ENCODE measurements at places on chromosomes 6 and 20.
A peak's percentile ranks its signal among the peaks of the same experiment; 100 is the strongest.

DNA sequence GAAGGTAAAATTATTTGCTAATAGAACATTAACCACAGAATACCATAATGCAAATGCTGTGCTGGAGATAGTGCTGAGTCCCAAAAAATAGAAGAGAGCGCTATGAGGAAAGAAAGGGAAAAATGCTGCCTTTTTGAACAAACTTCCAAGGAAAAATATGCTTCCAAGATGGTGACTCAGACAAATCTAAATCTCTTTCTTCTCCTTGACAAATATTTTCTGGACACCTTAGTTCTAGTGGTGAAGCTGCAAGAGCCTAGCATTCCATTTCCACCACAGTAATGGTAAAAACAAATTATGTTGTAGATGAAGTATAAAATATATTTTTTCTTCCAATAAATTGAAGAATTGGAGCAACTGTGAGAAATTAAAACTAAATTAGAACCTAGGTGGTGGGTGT lies 155.6 kb upstream of the TBX18 start:
- no peak for DNase-seq

DNA sequence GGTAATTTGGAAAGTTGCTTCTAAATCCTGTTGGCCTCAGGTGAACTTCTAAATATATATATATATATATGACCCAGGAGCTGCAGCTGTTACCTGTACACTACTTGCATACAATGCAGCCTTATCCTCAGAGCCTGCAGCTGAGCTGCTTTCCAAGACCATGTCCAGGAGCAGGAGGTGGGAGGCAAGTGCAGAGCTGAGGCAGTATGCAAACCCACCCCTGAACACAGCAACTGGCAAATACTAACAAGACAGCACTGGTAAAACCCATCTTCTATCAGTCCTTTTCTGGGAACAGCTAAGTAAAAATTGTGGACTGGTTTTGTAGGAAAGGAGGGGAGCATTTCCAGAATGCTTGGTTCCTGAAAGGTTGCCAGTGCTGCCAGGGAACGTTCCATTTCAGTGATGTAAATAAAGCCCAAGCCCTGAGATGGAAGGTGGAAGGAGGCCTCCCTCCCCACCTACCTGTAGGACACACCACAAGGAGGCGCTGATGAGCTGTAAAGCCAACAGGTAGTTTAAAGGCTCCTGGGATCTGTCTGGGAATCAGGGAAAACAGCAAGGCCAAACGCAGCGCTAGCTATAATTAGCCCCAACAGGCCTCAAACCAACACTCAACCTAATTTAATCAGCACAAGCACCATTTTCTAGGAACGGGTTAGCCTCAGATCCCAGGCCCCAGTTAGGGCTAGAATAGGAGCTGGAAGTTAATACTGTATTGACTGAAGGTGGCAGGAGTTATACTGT lies 93.8 kb upstream of the MAP7 start:
- peak; percentile 73 for DNase-seq

DNA sequence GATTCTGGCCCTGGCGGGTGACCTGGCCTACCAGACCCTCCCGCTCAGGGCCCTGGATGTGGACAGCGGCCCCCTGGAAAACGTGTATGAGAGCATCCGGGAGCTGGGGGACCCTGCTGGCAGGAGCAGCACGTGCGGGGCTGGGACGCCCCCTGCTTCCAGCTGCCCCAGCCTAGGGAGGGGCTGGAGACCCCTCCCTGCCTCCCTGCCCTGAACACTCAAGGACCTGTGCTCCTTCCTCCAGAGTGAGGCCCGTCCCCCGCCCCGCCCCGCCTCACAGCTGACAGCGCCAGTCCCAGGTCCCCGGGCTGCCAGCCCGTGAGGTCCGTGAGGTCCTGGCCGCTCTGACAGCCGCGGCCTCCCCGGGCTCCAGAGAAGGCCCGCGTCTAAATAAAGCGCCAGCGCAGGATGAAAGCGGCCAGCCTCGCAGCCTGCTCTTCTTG lies 868 bp upstream of the SLC2A4RG start:
- peak; percentile 29 for DNase-seq

DNA sequence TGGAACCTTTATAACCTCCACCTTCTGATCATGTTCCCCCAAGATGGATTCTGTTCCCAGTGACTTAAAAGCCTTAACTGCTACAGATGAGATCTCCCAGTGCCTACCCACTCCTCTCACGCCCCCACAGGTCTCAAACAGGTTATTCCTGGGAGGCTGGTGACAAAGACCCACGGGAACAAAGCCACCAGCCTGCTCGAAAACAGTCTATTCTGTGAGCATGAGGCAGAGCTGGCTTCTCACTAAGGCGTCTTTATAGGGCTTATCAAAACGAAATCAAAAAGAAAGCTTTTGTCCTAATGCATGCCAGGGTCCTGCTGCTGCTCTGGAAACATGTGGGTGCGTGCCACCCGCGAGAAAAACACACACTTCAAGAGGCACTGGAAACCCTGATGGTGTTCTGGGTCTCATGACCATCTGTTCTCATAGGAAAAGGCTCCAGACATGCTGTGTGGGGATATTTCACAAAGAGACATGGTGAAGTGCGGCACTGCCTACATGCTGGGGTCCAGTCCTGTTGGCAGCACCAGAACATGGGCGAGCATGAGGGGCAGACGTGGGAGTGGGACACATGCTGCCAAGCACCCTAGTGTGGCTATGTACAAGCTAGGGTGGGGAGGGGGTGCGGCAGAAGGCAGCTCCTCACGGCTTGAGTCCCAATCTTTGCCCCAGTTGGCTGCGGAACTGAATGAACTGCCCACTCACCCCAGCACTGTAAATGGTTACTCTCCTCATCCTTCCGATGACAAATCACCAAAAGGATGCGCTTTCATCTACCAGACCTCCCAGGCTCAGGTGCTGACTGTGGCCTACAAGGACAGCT lies 2.1 kb downstream of the FKBP1A start:
- DNase-seq, result no peak

- no peak for DNase-seq
Measured at GRCh38 chr6:148513145-148514071, 170.8 kb downstream of the SASH1 start.

- DNase-seq, result no peak
Measured at GRCh38 chr20:47748823-47749222, 36.5 kb downstream of the SULF2 start.

DNA sequence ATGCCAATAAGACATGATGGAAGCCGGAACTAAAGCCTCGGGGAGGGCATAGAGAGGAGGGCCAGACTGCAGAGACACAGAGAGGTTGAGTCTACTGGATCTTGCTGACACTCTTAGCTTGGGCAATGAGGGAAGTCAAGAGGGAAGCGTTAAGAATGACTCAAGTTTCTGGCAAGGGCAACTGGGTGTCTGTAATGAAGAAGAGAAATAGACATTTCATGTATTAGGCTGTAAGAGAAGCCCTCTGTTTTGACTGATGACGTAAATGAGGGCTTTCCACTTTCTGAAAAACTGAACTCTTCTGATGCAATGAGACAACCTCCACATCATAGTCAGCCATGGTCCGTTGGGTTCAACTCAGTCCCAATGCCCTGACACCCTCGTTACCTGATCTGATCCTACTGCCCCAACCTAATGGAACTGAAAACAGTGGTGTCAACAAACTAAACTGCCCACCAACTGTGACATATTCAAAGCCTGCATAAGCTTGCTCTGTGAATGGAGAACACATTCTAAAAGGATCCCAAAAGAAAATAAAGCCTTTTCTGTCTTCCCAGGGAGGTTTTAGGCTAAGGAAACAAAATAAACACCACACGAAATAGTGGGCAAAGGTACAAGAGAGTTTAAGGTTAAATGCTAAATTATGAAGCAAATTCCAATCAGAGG lies 45.8 kb upstream of the PNRC1 start:
- DNase-seq, result no peak

DNA sequence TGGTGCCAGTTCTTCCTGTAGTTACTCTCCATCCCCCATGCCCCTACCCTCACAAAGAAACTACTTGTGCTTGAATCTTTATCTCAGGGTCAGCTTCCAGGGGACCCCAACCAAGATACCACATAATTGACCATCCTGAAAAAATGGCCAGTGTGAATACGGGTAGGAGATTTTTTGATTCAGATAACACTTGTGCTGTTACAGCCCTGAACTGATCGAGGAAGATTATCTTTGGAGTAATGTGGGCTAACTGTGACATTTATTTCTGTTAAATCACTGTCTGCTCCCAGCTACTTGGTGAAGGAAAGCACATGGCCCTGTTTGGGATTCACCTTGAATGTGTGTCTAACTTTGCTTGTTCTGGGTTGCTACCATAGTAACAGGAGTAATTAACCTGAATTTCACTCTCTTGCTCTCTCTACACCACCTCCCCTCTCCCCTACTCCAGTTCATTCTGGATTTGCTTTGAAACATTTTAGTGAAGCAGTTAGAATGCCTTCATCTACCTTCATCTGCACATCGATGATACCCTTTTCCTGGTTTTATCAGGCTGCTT lies 219.6 kb upstream of the CHD6 start:
- no peak for DNase-seq

- no peak for DNase-seq
Measured at GRCh38 chr6:2970034-2970685, 1.2 kb downstream of the SERPINB6 start.

GRCh38 chr20:47668313-47669151 lies 116.7 kb downstream of the SULF2 start:
- no peak for DNase-seq

DNA sequence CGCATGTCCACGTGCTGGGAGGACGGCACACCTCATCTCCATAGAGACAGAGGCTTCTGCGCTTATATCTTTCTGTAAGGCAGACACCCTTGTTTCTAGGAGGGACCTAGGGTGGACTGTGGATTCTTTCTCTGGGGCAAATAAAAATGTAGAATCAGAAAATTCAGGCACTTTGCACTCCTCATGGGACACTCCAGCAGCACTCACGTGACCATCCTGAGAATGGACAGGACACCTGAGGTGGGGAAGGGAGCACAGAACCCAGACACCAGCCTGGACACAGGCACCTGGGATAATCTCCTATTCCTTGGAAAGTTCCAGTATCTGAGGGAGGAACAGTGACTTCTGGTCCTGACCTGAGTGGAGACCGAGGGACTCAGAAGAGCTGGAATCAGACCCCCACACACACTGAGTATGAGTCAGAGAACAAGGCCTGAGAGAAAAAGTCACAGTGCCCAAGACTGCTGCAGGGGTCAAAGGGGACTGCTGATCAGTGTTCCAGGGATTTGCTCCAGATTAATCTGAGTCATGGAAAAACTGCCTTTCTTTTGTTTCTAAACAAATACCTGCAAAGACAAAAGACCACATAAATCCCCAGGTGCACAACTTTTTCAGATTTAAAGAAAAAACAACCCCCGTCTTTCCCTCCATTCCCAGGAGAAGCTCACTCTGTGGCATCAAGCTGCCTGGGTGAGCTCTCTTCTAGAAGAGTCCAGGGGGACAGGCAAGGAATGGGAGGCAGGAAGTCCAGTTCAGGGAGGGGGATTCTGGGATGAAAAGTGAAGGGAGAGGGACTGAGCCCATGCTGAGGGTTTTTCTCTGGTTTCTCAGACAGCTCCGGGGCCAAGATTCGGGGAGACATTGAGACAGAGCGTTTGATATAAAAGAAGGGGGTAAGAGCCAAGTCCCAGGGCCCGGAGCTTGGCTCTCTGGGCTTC lies 35.6 kb upstream of the MICB start:
- DNase-seq, result no peak

GRCh38 chr6:133768656-133769295 lies 120.1 kb upstream of the TCF21 start:
- no peak for DNase-seq

DNA sequence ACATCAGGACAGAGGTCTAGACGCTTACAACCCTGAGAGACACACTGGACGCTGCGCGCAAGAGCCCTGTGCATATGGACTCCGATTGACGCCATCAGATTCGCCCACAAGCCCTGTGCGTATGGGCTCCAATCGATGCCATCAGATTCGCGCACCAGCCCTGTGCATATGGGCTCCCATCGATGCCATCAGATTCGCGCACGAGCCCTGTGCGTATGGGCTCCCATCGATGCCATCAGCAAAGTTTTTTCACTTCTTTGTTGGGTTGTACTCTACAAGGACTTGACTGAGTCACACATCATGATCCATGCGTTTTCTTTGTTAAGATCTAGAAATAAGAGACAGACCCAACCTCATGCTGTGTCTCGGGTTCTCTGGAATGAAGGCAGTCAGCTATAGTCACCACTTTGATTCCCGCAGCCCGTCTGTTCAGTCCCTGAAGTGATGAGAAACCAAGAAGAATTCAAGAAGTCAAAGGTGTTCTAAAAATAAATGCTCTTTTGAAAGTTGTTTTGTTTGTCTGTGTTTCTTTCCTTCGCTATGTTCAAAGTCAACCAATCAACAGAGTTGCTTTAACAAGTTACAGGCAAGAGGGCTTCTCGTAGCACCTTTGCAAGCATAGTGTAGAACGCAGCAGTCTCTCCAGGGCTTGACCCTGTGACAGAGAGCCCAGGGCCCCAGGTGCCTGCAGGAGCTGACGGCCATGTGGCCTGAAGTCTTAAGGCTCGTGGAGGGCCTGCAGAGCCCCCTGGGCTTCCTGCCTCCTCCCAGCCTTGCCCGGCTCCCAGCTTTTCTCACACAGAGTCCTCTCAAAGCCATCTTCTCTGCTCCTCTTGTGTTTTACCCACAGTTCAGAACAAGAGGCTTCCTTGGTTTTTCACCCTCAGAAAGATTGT lies 7.9 kb downstream of the RPS6KA2 start:
- DNase-seq, result no peak

- peak; percentile 32 for DNase-seq
Measured at GRCh38 chr6:139490482-139490881, 116.0 kb upstream of the CITED2 start.

DNA sequence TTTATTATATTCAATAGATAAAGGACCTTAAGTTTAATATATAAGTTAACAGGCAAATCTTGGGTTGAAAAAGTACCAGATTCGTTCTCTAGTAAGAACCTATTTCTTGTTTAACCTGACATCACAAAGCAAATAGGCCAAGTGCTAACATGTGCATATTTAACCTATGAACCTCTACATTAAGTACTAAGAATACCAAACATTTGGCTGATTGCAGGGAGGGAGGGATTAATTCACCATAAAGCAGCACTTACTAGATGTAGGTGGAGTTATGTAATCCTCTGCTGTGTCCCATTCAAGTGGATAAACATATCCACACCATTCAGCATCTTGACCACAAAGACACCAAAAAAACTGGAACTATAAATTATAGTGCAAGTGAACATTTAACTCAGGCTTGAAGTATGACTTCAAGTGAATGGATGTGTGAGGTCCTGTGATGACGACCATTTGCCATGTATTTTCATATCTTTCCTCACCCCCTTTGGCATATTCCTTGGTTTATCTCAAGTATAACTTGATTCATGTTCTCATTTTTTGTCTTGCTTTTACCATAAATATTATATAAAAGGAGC lies 10.2 kb downstream of the STX11 start:
- no peak for DNase-seq

DNA sequence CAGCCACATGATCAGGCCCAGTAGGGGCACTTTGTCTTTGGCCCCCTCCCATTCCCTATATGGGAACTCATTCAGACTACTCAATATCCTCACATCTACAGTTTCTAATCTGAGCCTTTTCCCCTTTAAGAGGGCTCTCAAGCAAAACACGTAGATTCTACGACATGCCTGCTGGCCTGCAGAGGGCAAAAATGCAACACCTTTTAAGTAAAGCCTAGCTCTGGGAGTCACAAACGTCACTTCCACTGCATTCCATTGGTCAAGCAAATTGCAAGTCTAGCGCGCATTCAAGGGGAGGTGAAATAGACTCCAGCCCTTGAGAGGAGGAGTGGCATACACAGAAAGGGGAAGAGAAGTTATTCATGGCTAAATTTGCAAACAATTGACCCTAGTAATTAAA lies 70.6 kb downstream of the CDC40 start:
- no peak for DNase-seq

GRCh38 chr6:130189531-130190397 lies 33.0 kb downstream of the SAMD3 start:
- DNase-seq, result no peak
